ELR (cell line): ENCODE measurements at places on chromosomes 11 and 22.

- peak; percentile 51 for DNase-seq
Observed at GRCh38 chr22:18000441-18001039, 23.8 kb downstream of the MICAL3 start.

GRCh38 chr11:44046182-44046581 is 1.6 kb upstream of the ACCSL start:
- DNase-seq = no peak

GRCh38 chr22:39360242-39360641 is 10.5 kb downstream of the SYNGR1 start:
- DNase-seq = no peak

DNA sequence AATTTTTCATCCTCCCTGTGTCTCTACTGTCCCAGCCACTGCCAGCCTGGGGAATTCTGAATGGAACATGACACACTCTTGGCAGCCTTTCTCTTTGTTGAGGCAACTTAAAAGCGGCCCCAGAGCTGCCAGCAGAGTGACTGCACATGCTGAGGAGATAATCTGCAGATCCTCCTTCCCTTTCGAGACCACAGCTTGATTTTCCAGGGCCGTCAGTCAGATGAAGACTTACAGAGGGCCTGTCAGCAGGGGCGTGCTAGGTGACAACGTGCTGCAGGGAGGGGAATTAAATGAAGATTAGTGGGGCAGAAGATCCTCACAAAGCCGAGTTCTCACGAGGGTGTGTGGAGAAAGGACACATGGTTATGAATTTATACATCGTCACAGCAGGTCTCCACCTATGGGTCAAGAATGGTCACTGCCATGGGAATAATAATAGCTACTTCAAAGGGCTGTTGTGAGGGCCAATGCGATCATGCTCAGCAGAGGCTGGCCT is 193.5 kb upstream of the PITPNB start:
- DNase-seq = peak; percentile 52

GRCh38 chr11:42085736-42086135 is 626.3 kb upstream of the LRRC4C start:
- DNase-seq = no peak

- no peak for DNase-seq
Observed at GRCh38 chr11:1237128-1237580, 14.3 kb downstream of the MUC5B start.

GRCh38 chr11:5541427-5541826 is 6.9 kb downstream of the OR52H1 start:
- no peak for DNase-seq

GRCh38 chr11:127143251-127143650 is 142.7 kb upstream of the KIRREL3 start:
- no peak for DNase-seq

DNA sequence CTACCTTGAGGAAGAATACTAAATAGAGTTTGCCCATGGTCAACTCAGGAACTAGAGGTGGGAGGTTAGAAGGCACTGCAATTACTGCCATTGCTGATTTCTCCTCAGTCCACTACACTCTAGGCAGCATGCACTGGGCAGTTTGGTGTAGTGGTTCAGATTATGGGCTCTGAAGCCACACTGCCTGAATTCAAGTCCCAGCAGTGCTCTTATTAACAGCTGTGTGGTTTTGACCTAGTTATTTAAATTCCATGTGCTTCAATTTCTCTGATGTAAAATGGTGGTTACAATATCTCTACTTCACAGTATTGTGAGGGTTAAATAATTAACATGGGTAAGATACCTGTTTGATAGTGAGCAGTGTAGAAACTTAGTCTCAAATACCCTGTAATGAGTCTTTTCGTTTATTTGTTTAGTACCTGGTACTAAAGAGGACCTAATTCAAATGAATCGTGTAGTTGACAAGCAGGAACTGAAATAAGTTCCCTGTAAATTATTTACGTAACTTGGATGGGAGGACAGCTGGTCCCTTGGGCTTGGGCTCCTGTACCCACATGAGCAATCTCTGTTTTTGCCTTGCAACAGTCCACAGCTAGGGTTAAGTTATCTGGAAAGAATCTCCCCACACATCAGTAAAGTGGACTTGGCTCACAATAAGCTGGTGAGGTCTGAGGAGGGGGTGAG is 17.8 kb downstream of the PRR5L start:
- DNase-seq = no peak

DNA sequence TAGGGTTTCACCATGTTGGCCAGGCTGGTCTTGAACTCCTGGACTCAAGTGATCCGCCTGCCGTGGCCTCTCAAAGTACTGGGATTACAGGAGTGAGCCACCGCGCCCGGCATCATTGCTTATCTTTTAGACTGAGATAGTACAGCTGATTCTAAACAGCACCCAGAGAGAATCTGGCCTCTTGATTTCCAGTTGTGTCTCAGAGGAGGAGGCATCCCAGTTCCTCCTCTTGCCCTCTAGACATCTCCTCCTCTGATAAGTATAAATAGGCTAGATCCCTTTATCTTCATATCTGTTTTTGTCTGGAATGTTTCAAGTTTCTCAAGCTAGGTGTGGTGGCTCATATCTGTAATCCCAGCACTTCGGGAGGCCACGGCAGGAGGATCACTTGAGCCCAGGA is 7.0 kb downstream of the MARK2 start:
- no peak for DNase-seq

- DNase-seq = peak; percentile 32
Observed at GRCh38 chr11:20368438-20368837, 4.9 kb downstream of the HTATIP2 start.

GRCh38 chr11:34425360-34425759 is 13.4 kb upstream of the CAT start:
- DNase-seq = no peak

DNA sequence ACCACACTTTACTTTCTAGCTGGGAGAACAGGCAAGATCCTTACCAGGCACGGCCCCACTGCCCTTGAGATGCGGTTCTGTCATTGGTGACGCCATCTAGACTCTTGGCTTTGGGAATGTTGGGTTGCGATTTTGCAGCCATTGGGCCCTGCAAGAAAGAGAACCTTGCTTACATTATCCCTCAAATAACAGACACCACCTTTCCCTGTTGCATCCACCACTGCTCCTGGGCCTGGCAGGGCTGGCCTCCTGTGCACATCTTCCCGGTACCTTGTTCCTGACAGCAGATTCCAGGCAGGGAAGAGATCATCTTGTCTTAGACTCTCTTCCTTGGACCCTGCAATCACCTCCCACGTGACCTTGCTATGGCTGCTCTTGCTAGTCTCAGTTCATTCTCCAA is 3.4 kb downstream of the DHCR7 start:
- no peak for DNase-seq
